Natural killer cell treated with Interleukin-12 subunit alpha and Interleukin-12 subunit beta and Interleukin-15 and Interleukin-18, amount 100 ng/mL, for 72 hours (primary cell): ENCODE measurements at places on chromosomes 1 and 21. TPM values are rescaled to one million over a fixed set of nuclear protein-coding genes. Genes with fewer than 3 reads are reported as not detected.

Gene DEPDC1
- 20.9 TPM for total RNA-seq

Gene VWA1
- 7.7 TPM for total RNA-seq

Gene C1QB
- total RNA-seq: not detected

Gene OR10J5
- total RNA-seq: not detected

Gene FAM177B
- 0.98 TPM for total RNA-seq

Gene KCNJ10
- total RNA-seq: not detected

Gene MROH7
- total RNA-seq: not detected

- DNase-seq: no peak
Measured at GRCh38 chr21:33898586-33898985, 17.0 kb downstream of the ATP5PO start.

GRCh38 chr1:230270185-230270558, 156.0 kb downstream of the PGBD5 start:
- DNase-seq: no peak

DNA sequence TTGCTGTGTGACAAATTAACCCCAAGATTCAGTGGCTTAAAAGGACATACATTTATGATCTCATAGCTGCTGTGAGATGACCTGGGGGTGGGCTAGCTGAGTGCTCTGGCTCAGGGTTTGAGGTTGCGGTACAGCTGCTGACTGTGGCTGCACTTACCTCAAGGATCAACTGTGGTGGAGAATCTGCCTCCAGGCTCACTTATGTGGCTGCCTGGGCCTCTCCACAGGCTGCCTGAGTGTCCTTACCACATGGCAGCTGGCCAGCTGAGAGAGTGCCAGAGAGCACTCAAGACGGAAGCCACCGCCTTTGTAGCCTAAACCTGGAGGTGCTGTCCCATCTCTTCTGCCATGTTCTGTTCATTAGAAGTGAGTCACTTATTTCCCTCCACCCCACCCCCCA, 5.7 kb downstream of the LRRC71 start:
- no peak for DNase-seq

DNA sequence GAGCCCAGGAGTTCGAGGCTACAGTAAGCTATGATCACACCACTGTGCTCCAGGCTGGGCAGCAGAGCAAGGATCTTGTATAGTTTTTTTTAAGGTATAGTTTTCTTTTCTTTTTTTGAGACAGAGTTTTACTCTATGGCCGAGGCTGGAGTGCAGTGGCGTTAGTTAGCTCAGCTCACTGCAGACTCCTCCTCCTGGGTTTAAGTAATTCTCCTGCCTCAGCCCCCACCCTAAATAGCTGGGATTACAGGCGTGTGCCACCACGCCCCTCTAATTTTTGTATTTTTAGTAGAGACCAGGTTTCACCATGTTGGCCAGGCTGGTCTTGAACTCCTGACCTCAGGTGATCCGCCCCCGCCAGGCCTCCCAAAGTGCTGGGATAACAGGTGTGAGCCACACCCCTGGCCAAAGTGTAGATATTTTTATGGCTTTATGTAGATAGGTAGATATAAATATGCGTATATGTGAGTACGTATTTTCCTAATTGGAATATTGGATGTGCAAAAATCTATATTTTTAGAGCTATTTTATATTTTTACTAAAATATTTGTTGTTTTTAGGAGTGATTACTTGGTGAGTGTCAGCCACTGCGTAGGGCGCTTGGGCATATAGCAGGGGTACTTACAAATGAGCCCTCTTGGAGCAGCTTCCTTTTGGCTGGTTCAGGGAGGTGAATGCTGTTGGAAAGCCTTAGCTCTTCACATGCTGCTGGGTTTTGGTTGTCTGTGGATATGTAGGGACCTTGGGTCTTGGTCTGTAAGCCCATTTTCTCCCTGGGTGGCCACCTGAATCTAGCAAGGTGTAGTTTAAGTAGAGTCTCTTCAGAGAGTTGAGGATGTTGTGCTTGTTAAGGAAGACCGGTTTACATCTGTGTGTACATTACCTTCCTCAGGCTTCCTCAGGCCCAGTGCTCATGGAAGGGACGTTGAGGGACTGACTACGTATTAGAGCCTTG, 9.5 kb downstream of the KDM4A start:
- no peak for DNase-seq

DNA sequence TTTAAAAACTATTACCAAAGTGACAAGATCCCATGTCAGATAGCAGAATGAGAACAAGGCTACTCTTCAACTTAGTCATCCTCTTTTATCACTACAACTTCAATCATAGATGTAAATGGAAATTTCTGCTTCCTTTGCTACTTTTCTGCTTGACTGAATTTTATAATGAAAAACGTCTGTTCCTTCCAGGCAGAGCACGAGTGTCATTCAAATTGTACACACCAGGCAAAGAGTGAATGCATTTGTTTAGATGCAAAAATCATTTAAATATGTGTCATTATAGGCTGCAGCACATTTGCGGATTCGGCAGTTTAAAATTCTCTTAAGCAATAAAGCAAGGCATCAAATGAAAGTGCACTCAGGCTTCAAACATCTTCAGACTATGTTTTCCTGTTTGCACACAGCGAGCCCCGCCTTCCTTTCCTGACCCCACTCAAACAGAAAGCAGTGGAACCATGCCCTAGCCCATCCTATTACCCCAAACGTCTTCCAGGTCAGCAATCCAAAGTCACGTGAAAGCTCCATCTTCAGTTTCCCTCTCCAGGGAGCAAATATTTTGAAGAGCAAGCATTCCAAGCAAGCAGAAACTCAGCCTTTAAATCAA, 99.6 kb downstream of the APP start:
- no peak for DNase-seq

GRCh38 chr1:67209521-67209920, 43.3 kb downstream of the IL23R start:
- DNase-seq: no peak

GRCh38 chr1:200938955-200939354, 44.3 kb downstream of the INAVA start:
- peak; percentile 76 for DNase-seq

- DNase-seq: no peak
Measured at GRCh38 chr1:48194801-48195200, 27.7 kb upstream of the SLC5A9 start.
